CD4-positive, alpha-beta T cell treated with Interleukin-15 for 1 hour (primary cell): ENCODE measurements at places on chromosomes 5 and 9.

GRCh38 chr5:61569353-61569752, 237.3 kb downstream of the ZSWIM6 start:
- DNase-seq: no peak

DNA sequence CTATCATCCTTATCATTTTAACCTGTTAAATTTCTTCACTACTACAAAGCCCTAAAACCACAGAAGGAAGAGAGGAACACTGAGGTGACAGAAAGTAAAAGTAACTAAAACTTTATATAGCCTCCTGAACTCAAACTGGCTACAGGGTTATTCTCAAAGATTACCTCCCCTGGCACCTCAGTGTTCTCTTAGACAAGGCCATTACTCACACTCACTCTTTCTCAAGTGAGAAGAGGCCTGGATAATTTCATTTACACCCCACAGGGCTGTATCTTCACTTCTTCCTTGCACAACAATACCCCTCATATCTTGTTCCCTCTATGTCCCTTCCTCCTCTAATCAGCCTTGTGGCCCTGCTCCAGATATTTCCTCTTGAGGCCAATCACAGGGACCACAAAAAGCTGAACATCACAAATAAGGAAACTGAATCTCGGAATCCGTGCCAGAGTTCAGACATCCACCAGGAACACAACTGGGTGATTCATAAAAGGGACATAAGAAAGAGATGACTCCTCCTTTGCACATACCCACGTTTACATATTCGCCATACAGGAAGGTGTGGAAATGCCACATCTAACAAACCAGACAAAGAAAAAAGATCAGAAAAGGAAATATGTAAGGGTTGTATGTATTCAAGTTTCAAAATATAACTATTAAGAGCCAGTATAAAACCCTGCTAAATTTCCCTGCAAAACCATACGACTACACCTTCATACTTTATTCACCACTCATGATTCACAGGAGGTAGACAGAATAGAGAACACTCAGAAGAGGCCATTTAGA, 1.7 kb upstream of the KLHL3 start:
- no peak for DNase-seq

DNA sequence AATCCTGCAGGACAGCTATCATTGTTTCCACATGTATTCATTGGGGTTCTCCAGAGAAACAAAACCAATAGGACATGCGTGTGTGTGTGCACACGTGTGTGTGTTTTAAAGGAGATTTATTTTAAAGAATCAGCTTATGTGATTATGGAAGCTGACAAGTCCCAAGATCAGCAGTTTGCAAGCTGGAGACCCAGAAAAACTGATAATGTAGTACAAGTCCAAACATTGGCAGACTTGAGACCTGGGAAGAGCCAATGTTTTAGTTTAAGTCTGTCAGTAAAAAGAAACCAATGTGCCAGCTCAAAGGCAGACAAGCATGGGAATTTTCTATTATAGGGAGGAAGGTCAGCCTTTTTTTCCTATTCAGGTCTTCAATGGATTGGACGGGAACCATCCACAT, 35.3 kb downstream of the ADRB2 start:
- no peak for DNase-seq

- no peak for DNase-seq
Measured at GRCh38 chr9:13991395-13991794, 322.5 kb downstream of the NFIB start.

DNA sequence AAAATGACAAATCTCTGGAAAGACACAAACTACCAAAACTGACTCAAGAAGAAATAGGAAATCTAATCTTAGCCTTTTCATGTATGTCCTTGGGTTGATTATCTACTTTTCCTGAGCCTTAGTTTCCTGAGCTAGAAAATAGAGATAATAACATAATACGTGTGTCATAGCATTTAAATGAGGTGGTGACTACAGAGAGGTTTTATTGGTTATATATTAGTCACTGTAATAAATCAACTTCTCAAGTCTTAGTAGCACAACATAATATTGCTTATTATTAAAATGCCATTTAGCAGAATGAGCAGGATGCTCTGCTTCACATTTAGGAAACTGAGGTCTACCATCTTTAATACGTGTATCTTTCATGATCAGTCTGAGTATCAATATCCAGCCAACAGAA, 7.1 kb upstream of the PJA2 start:
- no peak for DNase-seq

DNA sequence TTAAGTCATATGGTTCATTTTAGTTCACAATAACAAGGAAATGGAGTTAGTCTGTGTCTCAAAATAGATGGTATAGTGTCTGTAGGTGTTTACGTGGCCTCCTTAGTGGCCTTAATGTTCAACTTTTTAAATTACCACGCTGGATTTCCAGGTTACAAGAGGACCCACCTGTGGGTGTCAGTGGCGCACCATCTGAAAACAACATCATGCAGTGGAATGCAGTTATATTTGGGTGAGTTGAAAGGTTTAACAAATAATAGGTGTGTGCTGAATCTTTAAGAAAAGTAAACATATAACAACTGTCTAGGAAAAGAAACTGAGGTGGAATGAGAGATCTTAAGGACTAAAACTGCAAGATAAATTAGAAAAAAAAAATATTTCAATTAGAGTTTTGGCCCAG, 2.9 kb downstream of the UBE2B start:
- no peak for DNase-seq

GRCh38 chr5:126676195-126676624, 75.5 kb downstream of the PHAX start:
- peak; percentile 65 for DNase-seq

DNA sequence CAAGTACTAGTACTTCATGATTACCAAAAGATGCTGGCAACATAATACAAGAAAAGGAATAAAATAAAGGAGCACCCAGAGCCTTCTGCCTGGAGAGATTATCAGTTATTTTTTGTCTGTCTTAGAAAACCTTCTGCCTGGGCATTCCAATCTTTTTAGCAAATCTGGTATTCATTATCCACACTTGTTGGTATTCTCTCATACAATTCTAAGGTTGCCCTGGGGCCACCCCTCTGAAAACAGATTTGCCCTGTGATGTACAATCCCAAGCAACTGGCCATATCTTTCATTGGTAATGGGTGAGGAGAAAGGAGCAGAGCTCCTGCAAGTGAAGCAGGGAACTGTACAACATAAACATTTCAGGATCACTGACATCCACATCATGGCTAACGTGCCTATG, 47.8 kb downstream of the WDR41 start:
- no peak for DNase-seq

- no peak for DNase-seq
Measured at GRCh38 chr9:127589955-127590370, 22.1 kb upstream of the STXBP1 start.

GRCh38 chr5:126228934-126229333, 194.3 kb upstream of the GRAMD2B start:
- no peak for DNase-seq

- no peak for DNase-seq
Measured at GRCh38 chr9:13899924-13900323, 414.0 kb downstream of the NFIB start.

DNA sequence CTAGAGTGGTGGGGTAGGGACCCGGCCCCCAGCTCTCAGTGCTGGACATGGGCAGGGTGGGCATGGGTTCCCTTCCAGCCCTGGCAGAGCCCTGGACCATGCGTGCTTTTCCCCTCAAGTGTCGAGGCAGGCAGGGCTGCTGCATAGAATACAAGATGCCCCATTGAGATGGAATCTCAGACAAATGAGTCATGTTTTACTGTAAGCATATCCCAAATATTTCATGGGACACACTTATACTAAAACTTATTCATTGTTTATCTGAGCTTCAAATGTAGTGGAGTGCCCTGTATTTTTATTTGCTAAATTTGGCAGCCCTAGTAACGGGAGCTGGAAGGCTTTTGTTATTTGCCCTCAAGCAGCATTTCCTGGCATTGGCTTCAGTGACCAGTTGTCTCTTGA, 3.2 kb upstream of the RNU6ATAC start:
- DNase-seq: no peak

DNA sequence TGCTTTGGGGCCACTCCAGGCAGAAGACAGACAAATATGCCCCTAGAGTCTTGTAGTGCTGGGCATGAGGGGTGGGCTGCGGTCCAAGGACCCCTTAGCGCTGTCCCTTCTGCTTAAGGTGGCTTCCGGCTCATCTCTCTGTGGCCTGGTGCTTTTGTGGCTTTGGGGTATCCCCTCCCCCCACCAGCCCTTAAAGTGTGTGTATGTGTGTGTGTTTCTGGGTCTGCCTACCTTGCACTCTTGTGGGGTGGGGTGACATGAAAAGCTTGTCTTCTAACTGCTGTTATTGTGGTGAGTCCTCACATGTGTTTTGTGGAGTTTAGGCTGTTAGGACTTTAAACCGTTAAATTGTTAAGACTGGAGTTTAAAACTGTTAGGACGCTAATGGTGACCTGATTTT, 23.6 kb downstream of the MARCHF6 start:
- peak; percentile 27 for DNase-seq

GRCh38 chr9:136776947-136777346, 12.6 kb upstream of the LCN15 start:
- DNase-seq: no peak

- DNase-seq: no peak
Measured at GRCh38 chr5:54704333-54704732, 186.8 kb downstream of the SNX18 start.

- no peak for DNase-seq
Measured at GRCh38 chr5:13987843-13988464, 43.5 kb upstream of the DNAH5 start.

DNA sequence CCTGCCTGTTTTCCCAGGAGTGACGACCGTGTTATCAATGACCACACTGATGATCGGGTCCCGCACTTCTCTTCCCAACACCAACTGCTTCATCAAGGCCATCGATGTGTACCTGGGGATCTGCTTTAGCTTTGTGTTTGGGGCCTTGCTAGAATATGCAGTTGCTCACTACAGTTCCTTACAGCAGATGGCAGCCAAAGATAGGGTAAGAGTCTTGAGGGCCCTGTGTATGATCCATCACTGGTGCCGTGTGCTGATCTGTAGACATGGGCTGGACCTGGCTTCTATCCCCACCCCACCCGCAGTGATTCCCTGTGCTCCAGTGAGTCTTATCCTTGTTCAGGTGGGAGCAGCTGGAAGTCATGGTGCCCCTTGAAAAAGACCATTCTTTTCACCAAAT, 26.0 kb downstream of the GABRP start:
- DNase-seq: no peak

DNA sequence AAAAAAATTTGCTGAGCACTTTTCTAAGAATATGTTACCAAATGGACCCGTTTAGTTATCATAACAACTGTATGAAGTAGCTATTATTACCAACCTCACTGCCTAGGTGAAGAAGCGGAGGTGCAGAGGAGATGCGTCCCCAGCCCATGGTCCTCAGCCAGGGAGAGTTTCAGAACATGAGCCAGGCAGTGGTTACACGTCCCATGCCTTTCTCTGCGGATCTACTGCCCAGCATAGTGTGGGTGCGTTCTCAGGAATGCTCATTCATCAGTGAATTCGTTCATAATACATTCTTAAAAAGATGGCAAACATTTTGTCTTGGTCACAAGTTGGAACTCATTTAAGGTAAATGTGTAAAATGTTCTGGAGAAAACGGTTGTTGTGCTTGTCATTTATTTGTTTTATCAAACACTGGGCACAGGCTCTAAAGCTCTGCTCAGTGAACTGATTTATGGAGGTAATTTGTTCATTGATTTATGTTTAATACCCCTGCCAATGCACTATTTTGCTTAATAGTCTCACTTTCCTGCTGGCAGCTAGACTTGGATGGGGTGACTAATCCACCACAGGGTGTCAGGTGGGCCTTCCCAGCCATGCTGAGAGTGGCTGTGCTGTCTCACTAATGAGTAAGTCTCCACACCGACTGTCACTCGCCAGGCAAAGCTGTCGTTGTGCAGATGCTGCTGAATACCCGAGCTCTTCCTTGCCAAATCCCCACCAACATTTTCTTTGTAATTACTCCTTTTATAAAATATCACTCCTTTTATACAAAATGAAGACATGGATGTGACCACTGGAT, 248.8 kb downstream of the TENT4A start:
- DNase-seq: no peak

DNA sequence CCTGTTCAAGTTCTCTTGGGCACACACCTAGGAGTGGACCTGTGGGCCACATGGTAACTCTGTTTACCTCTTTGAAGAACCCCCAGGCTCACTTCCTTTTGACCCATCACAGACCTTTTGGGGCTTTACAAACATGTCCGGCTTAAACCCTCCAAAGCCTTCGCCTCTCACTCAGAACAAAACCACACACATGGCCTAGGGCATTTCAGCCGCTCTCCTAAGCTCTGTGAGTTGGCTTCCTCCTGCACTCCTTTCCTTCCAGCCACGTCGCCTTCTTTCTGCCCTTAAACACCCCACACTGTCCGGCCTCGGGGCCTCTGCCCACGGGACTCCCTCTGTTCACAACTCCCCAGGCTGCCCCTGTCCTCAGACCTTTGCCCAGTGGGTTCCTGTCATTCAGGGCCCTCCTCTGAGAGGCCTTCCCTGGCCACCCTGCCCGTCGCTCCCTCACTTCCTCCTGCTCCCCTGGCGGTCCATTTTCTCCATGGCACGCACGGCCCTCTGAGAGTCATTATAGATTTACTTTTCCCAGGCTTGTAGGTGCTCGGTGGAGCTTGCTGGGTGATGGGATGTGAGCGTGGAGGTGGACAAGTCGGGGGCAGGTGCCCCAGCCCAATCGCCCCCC, 1.9 kb downstream of the DOK3 start:
- no peak for DNase-seq

DNA sequence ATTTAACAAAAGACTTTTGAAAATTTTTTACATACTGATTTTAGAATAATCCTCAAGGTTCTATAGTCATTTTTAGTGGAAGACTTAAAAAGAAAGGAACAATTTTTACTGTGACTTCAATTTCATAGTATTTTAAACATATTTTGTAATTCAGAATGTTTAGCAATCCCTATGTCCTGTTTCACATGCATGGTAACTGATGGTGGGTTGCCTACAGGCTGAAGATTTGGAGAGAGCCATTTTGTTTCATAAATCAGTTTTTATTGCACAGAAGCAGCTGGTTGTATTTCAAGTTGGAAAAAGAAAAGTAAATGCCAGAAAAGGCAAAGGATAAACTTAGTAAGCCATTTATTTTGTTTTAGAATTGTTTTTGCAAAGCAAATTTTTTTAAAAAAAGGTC, 24.0 kb downstream of the STARD4 start:
- DNase-seq: no peak

DNA sequence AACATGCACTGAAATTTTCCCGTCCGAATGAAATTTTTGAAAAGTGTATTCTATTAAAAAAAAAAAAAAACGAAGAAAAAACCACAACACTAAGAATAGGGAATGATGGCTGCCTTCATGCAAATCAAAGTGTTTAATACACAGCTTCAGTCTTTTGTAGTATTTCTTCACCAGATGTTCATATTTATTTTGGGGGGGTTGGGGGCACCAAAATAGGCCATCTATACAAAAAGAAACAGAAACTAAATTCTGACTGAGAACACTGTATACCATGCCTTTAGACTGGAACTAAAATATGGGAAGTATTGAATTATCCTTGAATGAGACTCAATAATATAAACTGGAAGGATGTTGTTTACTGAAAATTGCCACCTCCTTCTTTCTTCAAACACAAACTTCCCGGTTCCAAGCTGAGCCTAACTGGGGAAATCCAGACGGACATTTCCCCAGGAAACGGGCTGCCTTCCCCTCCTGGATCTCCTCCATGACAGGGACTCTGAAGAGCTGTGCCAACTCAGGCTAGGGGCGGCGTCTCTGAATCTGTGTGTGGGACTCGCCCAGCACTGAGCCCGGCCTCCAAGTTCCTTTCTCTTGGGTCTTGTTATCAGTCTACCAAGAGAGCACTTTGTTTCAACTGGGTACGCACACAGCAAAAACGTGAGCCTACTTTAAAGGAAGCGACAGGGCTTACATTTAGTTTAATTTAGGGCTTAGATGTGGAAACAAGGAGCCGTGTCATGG, 511.3 kb upstream of the ADAMTS16 start:
- no peak for DNase-seq

- DNase-seq: no peak
Measured at GRCh38 chr5:103340717-103341388, 82.3 kb downstream of the MACIR start.
